Stomach (tissue), 19 donors: ENCODE measurements at places on chromosomes 6 and 20. TPM values are rescaled to one million over a fixed set of nuclear protein-coding genes. Genes with fewer than 3 reads are reported as not detected.

DNA sequence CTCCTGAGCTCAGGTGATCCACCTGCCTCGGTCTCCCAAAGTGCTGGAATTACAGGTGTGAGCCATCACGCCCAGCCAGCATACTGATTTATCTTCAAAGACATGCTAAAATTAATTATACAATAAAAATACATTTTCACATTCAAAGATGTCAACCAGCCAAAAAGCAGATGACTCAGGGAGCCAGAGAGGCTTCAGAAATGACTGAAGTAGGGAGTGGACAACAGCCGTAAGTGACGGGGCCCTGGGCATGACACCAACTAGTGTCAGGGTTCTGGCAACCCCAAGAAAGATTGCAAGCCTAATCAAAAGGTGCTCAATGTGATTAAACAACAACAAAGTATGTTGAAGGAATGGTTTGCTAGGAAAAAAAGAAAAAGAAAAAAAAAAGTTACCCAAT is 28.4 kb downstream of the GPLD1 start:
- H3K4me3 ChIP-seq, result no peak overlapping the region
- no peak overlapping the region for H3K27ac ChIP-seq
- no peak for DNase-seq
- peaks cover 23% of the 10 kb centered on the region for H3K36me3 ChIP-seq
- no peaks in the 10 kb centered on the region for H3K27me3 ChIP-seq

- H3K36me3 ChIP-seq, result no peaks in the 10 kb centered on the region
- DNase-seq, result no peak
- H3K27me3 ChIP-seq, result peaks cover 3% of the 10 kb centered on the region
- H3K4me3 ChIP-seq, result no peak overlapping the region
- H3K27ac ChIP-seq, result no peak overlapping the region
- peaks cover 35% of the 10 kb centered on the region for H3K4me1 ChIP-seq
Observed at GRCh38 chr20:62771396-62772102, 24.7 kb upstream of the MRGBP start.

GRCh38 chr20:7346562-7346961 is 579.1 kb downstream of the BMP2 start:
- H3K36me3 ChIP-seq, result no peaks in the 10 kb centered on the region
- H3K27me3 ChIP-seq, result no peaks in the 10 kb centered on the region
- no peak overlapping the region for H3K27ac ChIP-seq
- DNase-seq, result no peak
- no peaks in the 10 kb centered on the region for H3K4me1 ChIP-seq

Gene IYD
- not detected for total RNA-seq

DNA sequence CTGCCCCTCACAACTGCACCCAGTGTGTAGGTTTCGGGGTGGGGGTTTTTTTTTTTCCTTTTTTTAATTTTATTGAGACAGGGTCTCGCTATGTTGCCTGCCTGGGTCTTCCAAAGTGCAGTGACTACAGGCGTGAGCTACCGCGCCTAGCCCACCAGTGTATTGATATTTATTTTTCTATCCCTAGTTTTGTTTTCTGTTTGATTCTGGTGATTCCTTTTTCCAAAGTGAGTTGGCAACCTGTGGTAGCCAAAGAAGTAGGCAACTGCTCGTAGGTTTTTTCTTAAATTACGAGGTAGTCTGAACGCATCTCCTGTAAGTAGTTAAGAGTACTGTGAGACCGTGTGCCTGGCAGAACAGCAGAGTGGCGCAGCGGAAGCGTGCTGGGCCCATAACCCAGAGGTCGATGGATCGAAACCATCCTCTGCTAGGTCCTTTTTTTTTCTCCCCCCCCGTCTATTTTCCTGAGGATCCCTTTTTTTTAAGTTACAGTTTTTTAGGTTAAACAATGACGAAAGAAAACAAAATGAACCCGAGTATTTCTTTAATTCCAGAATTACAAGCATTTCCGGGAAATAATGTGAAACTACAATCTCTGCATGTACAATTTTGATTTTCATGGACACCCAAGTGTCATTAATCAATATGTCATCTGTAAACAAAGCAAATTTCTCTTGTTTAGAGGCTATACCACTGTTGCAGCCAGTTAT is 78.7 kb upstream of the BTN3A2 start:
- H3K4me3 ChIP-seq, result peak overlapping the region; percentile 42
- H3K4me1 ChIP-seq, result peaks cover 13% of the 10 kb centered on the region
- H3K27me3 ChIP-seq, result no peaks in the 10 kb centered on the region
- peak; percentile 95 for DNase-seq
